ENCODE measurements at places on chromosomes 11 and 22.

DNA sequence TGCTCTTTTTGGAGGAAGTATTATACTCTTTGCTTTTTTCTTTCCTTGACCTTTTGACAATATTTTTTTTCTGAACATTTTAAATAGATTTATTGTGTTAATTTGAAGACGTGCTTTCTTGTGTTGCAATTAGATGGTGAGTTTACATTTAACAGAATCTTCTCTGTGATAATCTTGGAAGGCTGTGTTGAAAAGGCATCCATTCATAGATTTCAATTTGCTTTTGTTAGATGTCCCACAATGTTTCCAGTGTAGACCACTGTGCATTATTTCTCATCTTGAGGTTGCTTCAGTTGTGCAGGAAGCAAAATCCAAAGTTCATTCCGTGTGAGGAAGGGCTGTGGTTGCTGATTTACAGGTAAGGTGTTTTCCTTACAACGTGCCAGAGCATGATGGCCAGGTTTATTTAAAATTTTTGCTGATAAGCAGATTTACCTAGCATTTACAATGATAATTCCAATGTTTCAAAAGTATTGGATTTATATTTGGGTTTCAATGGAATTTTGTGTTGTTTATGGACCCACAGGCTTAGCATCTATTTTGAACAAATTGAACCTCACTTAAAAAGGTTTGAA, 4.1 kb upstream of the OR5J2 start:
- DNase-seq, result no peak

GRCh38 chr11:94325681-94326080, 21.3 kb downstream of the IZUMO1R start:
- peak; percentile 50 for DNase-seq

DNA sequence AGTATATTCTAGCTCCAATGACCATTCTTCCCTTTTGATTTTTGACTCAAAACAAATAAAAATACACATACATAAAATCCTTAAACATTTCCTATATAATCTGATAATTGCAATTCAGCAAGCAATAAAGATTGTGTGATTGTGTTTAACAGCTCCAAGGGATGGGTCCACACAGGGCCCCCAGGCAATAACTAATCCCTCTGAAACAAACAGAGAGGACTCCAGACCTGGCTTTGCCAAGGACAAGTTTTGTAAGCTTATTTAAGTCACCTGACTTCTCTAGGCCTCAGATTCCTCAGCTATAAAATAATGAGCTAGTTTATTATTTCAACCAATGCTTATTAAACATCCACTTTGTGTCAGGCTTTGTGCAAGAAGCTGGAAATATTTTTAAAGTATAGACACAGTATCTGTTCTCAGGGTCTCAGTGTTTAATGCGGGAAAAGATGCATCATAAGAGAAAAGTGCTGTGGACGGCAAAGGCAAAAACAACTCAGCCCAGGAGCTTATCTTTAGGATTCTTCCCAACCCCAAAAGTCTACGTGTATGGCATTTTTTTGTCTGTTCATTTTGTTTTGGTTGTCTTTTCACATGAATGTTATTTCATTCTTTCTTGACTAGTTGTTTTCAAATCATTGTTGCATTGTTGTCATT, 20.1 kb downstream of the FZD4 start:
- DNase-seq, result no peak

DNA sequence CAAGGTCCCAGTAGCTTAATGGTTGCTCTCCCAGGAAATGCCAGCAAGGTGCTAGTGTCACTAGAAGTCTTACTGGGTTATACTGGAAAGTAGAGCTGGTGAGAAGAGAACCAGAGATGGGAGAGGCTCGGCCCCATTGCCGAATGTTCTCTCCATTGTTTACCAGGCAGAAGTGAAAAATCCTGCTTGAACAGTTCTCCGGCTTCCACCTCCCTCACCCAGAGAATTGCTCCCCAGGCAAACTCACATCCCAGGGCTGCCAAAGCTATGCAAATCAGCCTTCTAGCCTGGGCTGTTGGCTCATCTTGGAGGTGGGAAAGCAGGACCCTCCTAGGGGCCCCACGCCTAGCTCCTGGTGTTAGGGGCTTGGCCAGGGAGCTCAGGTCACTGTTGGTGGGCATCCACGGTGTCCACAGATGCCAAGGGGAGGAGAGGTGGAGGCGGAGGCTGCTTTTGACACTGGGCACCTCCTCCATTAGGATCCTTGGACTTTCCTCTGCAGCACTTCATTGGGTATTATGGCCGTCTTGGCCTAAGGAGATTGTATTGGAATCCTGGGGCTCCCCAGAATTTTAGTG, 20.1 kb downstream of the POU2F3 start:
- no peak for DNase-seq

GRCh38 chr11:58674609-58675008, 52.1 kb downstream of the CNTF start:
- DNase-seq, result peak; percentile 74

- no peak for DNase-seq
Measured at GRCh38 chr11:60814112-60814511, 27.8 kb upstream of the CCDC86 start.

DNA sequence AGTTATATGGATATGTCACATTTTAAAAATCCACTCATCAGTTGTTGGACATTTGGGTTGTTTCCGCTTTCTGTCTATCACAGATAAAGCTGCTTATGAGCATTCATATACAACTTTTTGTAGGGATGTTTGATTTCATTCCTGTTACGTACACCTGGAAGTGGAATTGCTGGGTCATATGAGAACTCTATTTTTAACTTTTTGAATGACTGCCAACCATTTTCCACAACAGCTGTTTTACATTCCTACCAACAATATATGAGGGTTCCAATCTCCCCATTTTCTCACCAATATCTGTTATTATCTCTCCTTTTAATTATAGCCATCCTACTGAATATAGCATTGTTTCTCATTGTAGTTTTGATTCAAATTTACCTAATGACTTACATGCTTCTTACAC, 172.0 kb downstream of the UVRAG start:
- DNase-seq, result no peak

DNA sequence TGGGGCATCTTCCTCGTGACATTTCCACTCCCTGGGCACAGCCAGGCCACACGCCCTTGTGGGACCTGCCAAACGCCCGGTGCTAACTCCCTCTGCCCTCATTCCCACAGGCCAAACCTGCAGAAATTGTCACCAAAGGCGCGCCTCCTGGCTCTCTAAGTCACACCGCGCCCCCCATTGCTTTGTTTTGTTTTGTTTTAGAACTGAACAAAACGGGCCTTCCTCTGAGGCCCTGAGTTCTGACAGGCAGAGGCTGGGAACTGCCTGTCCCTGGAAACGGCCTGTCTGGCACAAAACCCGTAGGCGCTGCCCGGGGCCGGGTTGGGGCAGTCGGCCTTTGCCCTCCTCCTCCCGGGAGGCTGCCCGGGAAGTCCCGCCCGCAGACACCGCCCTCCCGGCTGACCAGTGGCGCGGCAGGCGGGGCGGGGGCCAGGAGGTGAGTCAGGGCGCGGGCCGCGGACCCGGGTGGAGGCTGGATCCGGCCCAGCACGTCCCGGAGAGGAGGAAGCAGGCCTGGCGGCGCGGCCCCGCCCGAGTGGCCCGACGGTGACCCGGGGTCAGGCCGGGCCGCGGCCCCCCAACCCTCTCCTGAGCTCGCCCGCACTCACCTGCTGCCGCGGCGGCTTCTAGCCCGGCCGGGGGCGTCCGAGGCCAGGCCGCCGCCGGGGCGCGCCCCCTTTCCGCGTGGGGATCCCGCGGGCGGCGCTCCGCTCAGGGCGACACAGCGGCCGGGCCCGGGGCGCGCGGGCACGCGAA, 465 bp downstream of the SUN2 start:
- DNase-seq, result peak; percentile 92

GRCh38 chr11:14522245-14522644, 2.1 kb upstream of the PSMA1 start:
- DNase-seq, result no peak

DNA sequence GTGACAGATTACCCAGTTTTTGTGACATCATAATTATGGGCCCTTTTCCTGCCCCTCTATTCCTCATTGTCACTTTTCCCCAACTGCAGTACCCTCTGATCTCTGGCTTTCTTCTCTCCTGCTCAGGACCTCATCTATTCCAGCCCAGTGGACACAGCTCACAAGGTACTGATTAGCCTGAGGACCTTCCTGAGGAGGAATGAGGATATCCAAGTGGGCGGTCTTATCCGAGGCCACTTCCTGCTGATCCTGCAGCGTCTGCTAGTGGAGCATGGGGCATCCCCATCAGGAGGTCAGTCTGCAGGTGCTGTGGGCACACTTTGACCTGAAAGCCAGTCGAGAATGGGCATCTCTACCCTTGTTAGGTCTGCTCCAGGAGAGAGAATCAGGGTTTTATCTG, 24.5 kb upstream of the CCDC134 start:
- DNase-seq, result peak; percentile 79

- DNase-seq, result no peak
Measured at GRCh38 chr11:77371646-77372045, 70.2 kb upstream of the GDPD4 start.

DNA sequence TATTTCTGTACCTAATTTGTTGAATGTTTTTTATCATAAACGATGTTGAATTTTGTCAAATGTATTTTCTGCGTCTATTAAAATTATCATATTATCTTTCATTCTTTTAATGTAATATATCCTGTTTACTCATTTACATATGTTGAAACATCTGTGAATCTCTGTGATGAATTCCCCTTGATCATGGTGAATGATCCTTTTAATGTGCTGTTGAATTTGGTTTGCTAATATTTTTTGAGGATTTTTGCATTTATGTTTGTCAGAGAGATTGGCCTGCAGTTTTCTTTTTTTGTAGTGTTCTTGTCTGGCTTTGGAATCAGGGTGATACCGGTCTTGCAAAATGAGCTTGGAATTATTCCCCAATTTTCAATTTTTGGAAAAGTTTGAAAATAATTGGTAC, 569.3 kb upstream of the CCDC179 start:
- DNase-seq, result no peak

GRCh38 chr11:11148596-11148995, 204.5 kb downstream of the CSNK2A3 start:
- no peak for DNase-seq

DNA sequence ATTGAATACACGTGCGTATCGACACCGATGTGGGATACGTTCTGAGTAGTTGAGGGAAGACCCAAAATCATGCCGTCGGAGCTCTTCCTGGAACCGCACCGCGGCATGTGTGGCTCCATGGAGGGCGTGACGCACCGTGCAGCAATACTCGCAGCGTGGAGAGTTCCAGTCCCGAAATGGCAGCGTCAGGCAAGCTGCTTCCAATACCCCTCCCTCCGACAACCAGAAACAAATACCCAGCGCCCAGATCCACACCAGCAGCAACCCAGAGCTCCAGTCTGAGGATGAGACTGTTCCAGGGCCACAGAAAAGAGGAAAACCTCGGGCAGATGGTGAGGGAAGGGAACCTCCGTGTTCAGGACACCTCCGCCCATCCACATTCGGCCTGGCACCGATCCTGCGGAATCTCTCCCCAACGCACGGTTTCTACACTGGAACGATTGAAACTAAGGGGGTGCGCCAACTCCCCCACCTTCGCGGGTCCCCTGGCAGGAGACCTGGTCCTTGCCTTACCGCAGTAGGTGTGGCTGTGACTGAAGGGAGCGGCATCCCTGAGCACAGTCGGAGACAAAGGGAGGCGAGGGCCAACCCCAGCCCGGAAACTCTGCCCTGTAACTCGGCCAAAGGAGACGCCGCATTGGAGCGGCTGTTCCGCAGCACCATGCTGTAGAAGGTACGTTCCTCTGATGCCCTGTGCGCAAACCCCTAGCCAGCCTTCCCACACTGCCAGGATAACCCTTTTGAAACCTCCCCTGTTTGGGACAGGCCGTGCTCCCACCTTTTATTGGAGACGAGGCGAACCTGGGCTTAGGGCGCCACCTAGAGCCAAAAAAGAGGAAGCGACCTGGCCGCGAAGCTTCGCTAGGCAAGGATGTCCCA, 28.2 kb downstream of the DBX1 start:
- peak; percentile 78 for DNase-seq

- DNase-seq, result no peak
Measured at GRCh38 chr11:102252339-102252891, 64.9 kb upstream of the BIRC3 start.

- no peak for DNase-seq
Measured at GRCh38 chr22:44246615-44247326, 66.0 kb downstream of the SHISAL1 start.

DNA sequence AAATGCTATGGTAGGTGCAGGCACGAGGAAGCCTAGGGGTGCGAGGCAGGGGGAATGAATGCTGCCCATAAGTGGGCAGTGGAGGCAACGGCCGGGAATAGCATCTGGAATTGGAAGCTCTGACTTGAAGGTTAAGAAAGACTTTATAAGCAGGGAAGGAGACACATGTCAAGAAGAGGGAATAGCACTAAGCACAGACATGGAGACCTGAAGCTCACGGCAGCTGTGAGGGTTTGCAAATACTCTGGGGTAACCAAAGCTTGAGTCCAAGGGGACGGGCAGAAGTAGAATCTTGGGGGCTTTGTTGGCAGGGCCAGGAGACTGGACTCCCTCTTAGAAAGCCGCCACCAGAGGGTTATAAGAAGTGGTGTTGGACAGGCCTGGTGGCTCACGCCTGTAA, 112.6 kb downstream of the CEP164 start:
- no peak for DNase-seq

GRCh38 chr22:25062386-25063085, 110.0 kb downstream of the KIAA1671 start:
- DNase-seq, result no peak

- DNase-seq, result no peak
Measured at GRCh38 chr11:102478673-102479299, 26.2 kb upstream of the TMEM123 start.

DNA sequence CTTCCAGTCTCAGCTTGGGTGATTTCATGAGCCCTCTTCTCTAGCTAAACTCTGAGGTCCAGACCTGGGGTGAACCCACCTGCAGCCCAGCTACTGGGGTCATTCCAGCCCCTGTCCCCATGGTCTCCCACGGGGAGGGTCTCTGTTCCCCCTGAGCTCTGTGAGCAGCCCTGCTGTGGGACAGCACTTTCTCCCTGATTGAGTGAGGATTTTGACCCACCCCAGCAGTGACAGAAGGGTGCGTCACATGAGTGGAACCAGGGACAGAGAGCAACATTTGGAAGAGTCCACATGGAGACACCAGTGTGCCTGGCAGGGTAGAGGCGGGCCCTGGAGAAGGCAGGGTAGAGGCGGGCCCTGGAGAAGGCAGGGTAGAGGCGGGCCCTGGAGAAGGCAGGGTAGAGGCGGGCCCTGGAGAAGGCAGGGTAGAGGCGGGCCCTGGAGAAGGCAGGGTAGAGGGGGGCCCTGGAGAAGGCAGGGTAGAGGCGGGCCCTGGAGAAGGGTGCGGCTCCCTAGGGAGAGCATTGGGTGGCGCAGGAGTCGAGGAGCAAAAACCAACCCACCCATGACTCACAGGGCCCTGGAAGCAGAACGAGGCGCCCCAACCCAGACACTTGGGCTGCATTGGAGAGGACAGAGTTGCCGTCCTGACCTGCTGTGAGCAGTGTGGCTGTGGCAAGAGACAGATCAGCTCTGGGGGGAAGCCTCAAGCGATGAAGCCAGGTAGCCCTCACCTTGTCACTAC, 227.7 kb upstream of the B3GAT1 start:
- DNase-seq, result no peak

- no peak for DNase-seq
Measured at GRCh38 chr11:92962446-92962845, 7.0 kb upstream of the MTNR1B start.

GRCh38 chr11:111153194-111153593, 92.3 kb upstream of the POU2AF2 start:
- no peak for DNase-seq

GRCh38 chr11:115653926-115654325, 149.7 kb upstream of the CADM1 start:
- no peak for DNase-seq

Data from kidney tubule cell (primary cell).